ENCODE measurements at places on chromosomes 1 and 21.

GRCh38 chr21:22211943-22212342 is 1213.7 kb downstream of the NCAM2 start:
- no peak for DNase-seq

DNA sequence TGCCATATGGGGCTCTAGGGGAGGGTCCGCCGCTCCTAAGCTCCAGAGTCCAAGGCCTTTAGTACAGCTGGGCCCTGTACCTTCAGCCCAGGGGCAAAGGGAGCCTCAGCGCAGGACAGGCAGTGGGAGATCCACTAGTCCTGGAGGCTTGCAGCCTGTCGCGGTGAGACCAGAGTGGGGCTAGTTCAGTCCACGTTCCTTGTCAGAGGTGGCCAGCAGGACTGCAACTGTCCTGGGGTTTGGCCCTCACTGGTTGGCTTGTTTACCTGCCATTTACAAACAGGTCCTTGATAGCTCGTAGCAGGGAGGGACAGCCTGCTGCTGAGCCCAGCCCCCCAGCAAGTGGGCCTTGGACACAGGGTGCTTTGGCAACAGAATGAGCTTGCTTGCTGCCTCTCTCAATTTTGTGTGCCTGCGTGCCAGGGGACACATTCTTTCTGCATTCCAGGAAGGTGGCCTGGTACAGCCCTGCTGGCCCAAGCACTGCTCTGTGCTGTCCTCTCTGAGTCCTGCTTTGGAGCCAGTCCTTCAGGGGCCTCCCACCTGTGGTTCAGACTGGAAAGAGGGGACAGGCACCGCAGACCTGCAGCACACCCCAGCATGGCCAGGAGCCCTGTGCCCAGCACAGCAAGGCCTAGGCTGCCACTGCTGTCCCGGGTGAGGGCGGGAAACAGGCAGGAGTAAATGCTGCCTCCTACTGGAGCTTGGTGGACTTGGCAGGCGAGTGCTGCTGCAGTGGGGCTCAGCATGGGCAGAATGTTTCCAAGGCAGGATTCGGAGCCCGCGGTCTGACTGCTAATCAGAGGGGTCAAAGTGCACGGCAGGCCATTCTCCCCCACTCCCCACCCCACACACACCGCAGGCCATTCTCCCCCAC is 15.2 kb downstream of the H6PD start:
- no peak for DNase-seq

GRCh38 chr21:39616211-39616772 is 3.6 kb downstream of the B3GALT5 start:
- peak; percentile 29 for DNase-seq

DNA sequence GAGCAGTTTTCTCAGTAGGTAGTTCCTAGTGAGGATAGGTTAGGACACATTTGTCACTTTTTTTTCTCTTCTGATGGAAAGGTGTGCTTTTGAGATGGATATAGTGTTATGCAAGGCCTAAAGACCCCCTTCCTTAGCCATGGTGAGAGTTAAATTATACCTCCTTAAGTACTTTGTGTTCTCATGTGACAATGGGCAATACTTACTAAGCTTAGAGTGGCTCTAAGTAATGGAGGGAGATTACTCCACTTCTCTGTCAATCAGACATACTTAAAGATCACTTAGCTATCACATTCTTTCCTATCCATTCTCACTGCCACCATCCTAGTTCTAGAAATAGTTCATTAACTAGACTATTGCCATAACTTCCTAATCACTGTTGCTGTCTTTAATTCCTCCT is 265.6 kb downstream of the PBX1 start:
- DNase-seq: no peak

- DNase-seq: no peak
Measured at GRCh38 chr1:16621300-16621658, 7.9 kb upstream of the NBPF1 start.

DNA sequence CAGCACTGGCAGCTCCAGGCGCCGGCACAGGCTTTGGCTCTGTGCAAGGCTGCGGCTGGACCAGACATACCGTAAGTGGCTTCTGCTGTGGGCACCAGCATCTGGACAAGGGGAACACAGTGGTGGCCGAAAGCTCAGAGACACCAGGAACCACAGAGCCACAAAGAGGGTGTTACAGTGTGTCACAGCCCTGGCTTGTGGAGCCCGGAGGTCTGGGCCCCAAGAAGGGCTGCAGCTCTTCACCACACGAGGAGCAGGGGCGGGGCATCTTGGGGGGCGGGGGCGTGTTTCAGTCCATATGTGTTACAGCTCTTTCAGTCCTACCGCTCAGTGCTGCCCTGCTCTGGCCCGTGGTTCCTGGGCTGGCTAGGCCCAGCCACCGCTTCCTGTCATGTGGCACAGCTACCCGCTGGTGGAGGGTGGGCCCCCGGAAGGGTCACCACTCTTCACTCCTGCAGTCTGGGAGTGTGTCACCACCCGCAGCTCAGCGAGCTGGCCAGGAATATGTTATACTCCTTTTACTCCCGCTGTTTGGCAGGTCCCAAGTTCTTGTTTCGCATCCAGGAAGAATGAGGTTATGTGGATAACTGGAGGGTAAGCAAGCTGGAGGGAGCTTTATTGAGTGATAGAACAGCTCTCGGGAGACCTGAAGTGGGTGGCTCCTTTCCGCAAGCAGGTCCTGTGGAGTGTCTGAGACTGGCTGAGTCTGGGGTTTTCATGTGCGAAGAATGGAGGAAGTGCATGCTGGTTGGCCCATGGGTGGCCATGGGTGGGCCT is 3.3 kb upstream of the LSM10 start:
- DNase-seq: peak; percentile 76

DNA sequence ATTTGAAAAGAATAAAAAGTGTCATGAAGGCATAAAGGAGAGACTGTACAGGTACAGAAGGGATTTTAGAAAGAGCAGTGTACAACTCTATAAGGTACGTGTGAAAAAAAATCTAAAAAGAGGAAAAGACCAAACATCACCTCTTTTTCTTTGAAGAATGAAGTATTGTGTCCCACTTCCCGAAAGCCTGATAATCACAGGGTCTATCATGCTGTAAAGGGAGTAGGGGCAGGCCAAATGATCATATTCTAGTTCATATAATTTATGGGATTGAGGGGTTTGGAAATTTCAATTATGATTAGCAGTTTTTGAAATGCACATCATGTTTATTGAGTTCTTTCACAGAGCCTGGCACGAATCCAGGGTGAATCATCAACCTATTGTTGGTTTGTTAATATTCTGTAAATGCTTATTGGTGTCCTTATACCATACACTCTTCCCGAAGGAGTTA is 910 bp upstream of the RERE start:
- peak; percentile 67 for DNase-seq

GRCh38 chr21:27534206-27534605 is 567.3 kb upstream of the ADAMTS5 start:
- DNase-seq: no peak

- DNase-seq: no peak
Measured at GRCh38 chr1:160836561-160836960, 26.1 kb downstream of the CD244 start.

- DNase-seq: peak; percentile 11
Measured at GRCh38 chr1:246651012-246651695, 73.1 kb upstream of the SCCPDH start.

DNA sequence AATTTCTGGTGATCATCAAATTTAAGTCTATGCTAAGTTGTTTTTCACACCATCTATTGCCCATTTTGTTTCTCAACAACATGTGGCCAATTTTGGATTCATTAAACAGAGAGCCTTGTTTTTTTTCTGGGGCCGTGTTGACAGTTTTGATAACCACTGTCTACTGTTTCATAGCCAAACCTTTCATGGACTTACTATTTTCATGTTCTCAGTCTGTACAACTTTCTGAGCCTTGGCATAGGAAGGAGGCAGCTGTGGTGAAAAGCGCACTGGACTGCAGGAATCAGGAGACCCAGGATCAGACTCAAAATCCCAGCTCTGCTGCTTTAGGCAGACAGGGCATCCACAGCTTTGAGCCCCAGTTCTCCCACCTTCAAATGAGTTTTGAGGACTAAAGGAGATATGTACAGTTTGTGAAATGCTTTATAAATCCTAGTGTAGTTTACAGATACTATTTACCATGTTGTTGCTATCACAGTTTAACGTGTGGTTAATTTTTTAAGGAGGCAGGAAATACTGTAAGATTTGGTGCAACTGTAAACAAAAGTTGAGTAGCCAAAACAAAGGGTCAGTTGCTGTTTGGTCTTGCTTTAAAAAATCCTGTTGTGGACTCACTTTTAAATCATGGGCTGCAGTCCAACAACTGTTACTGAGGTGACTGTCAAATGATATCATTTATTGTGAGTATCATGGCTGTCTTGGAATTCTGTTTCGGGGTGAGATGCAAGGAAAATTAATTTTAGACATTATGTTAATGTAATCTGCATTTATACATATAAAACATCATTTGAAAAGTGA is 2.9 kb downstream of the MACO1 start:
- no peak for DNase-seq

- DNase-seq: no peak
Measured at GRCh38 chr1:246512230-246512629, 5.2 kb upstream of the SMYD3 start.

DNA sequence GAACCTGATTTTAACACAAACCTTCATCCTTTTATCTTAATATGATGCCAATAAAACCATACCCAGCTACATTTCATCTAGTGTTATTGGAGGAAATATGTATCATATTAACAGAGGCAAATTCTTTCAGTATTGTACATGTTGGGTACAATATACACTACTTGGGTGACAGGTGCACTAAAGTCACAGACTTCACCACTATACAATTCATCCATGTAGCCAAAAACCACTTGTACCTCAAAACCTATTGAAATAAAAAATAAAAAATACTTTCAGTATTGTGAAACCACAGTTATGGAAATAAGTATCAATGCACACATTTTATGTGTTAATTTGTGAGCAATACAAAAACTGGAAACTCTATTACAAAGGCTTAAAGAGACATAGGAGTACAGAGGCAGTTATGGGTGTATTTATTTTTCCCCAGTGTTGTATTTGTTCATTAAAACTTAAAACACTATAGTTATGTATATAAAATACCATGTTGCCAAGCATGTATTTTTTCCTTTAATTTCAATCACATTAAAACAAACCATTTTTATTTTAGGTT is 25.1 kb upstream of the GPR88 start:
- DNase-seq: no peak
